ENCODE measurements at places on chromosomes 6 and 20. TPM values are rescaled to one million over a fixed set of nuclear protein-coding genes. Genes with fewer than 3 reads are reported as not detected.

Gene SPATS1
- total RNA-seq: not detected

GRCh38 chr6:106972500-106972899 lies 2.0 kb downstream of the CD24 start:
- no peaks in the 10 kb centered on the region for H3K36me3 ChIP-seq
- no peak overlapping the region for H3K4me3 ChIP-seq
- no peak for DNase-seq

DNA sequence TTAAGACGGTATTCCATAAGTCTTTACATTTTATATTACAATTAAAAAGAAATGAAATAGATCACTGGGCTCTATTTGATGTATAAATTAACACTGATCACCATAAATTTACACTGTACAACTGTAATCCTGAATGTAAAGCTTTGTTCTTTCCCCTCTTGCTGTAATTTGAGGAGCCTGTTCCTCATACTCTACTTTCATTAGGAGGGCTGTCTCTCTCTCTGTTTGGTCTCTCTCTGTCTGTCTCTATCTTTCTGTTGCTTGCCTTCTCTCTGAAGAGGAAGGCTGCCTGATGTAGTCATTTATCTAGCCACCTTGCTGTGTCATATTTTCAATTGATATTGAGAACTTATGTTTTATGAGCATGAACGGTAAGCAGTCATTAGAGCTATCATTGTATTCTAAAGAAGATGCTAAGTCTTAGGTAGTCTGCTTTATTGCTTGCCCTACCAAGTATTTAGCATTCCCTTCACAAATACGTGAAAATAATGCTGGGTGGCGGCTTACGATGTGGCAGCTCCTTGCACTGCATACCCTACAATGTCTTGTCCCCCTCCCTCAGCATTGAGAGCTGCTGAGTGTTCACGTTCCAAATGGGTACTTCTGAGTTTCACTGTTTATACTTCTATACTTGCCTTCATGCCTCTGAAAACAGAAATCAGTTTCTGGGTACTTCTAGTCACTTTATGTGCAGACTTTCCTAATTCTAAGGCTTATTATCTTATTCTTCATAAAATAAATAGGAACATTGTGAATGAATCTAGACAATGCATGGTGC lies 205.5 kb downstream of the NKAIN2 start:
- no peak overlapping the region for H3K27ac ChIP-seq
- no peaks in the 10 kb centered on the region for H3K36me3 ChIP-seq
- no peaks in the 10 kb centered on the region for H3K27me3 ChIP-seq

- no peak overlapping the region for H3K27ac ChIP-seq
- H3K4me3 ChIP-seq: peak overlapping the region; percentile 71
- no peak for DNase-seq
- no peaks in the 10 kb centered on the region for H3K27me3 ChIP-seq
These were observed 5.6 kb downstream of the ZMYND8 start for GRCh38 chr20:47350691-47351545.

Gene CNKSR3
- total RNA-seq: 1.3 TPM

Gene SLC39A7
- total RNA-seq: 55.6 TPM

- H3K36me3 ChIP-seq: no peaks in the 10 kb centered on the region
- H3K27me3 ChIP-seq: peaks cover 19% of the 10 kb centered on the region
- no peak overlapping the region for H3K4me3 ChIP-seq
These were observed 369.4 kb upstream of the CITED2 start for GRCh38 chr6:139743664-139744437.

GRCh38 chr6:164756142-164756541 lies 553.3 kb downstream of the C6orf118 start:
- no peak for DNase-seq
- no peaks in the 10 kb centered on the region for H3K36me3 ChIP-seq
- no peaks in the 10 kb centered on the region for H3K27me3 ChIP-seq
- H3K4me1 ChIP-seq: no peaks in the 10 kb centered on the region
- no peak overlapping the region for H3K4me3 ChIP-seq
- H3K27ac ChIP-seq: no peak overlapping the region

GRCh38 chr6:166423051-166423745 lies 40.5 kb upstream of the MPC1 start:
- no peak overlapping the region for H3K27ac ChIP-seq
- no peaks in the 10 kb centered on the region for H3K36me3 ChIP-seq
- DNase-seq: no peak
- H3K4me1 ChIP-seq: peaks cover 29% of the 10 kb centered on the region
- H3K27me3 ChIP-seq: no peaks in the 10 kb centered on the region

Gene C20orf141
- not detected for total RNA-seq

DNA sequence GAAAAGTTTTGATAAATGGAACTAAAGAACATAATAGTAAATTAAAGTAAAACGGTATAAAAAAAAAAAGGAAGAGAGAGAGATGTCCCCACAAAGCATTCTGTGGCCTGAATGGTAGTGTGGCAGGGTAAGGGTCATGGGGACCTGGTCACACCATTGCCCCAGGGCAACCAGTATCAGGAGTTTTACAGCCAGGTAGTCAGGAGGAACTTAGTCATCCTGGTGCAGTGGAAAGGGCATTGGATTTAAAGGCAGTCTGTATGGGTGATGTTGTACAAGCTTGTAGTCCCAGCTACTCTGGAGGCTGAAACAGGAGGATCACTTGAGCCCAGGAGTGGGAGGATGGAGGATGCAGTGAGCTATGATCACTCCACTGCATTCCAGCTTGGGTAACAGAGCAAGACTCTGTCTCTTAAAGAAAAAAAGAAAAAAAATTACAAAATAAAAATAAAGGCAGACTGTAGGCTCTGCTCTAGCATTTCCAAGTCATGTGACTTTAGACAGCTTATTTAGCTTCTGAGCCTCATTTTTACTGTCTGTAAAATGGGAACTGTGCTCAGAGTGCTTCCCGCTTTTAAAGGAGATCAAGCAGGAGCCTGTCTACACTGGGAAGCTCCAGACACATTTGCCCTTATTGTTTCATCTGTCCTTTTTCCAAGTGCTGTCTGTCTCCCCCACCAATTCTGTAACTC lies 112.8 kb upstream of the ARMC2 start:
- no peaks in the 10 kb centered on the region for H3K36me3 ChIP-seq
- H3K27ac ChIP-seq: no peak overlapping the region
- no peaks in the 10 kb centered on the region for H3K27me3 ChIP-seq
- H3K4me3 ChIP-seq: no peak overlapping the region

- DNase-seq: peak; percentile 16
- no peaks in the 10 kb centered on the region for H3K27me3 ChIP-seq
- peaks cover 4% of the 10 kb centered on the region for H3K36me3 ChIP-seq
- peak overlapping the region; percentile 2 for H3K4me3 ChIP-seq
- peak overlapping the region; percentile 2 for H3K27ac ChIP-seq
These were observed 28.2 kb upstream of the PLAGL1 start for GRCh38 chr6:144036064-144036834.

GRCh38 chr6:147881432-147881831 lies 372.9 kb downstream of the SAMD5 start:
- no peak for DNase-seq
- H3K36me3 ChIP-seq: no peaks in the 10 kb centered on the region
- no peaks in the 10 kb centered on the region for H3K4me1 ChIP-seq
- no peak overlapping the region for H3K4me3 ChIP-seq

DNA sequence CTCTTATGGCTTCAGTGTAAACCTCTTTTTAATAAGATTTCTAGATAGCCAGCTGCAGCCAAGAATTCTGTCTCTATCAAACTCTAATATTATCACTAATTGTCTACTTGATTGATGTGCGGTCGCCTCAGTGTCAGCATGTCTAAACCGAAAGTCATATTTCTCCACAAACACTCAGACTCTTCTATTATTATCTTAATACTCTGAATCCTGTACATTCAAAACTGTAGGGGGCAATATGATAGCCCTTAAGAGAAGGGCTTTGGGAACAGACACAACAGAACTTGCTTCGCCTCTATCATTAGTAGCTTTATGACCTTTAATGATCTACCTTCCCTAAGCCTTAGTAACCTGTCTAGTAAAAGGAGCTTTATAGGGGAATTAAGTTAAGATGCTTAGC lies 379.7 kb upstream of the PTCHD4 start:
- no peaks in the 10 kb centered on the region for H3K4me1 ChIP-seq
- H3K27ac ChIP-seq: no peak overlapping the region
- DNase-seq: no peak
- H3K4me3 ChIP-seq: no peak overlapping the region
- no peaks in the 10 kb centered on the region for H3K27me3 ChIP-seq

- H3K4me3 ChIP-seq: no peak overlapping the region
- no peaks in the 10 kb centered on the region for H3K4me1 ChIP-seq
- H3K27me3 ChIP-seq: no peaks in the 10 kb centered on the region
- no peak overlapping the region for H3K27ac ChIP-seq
- H3K36me3 ChIP-seq: no peaks in the 10 kb centered on the region
- DNase-seq: no peak
These were observed 195.1 kb upstream of the SGK1 start for GRCh38 chr6:134512981-134513391.

- DNase-seq: no peak
- H3K27me3 ChIP-seq: peaks cover 8% of the 10 kb centered on the region
- peaks cover 71% of the 10 kb centered on the region for H3K36me3 ChIP-seq
- H3K4me1 ChIP-seq: peaks cover 71% of the 10 kb centered on the region
- peak overlapping the region; percentile 88 for H3K27ac ChIP-seq
These were observed 3.7 kb downstream of the KCNK5 start for GRCh38 chr6:39225543-39225942.

DNA sequence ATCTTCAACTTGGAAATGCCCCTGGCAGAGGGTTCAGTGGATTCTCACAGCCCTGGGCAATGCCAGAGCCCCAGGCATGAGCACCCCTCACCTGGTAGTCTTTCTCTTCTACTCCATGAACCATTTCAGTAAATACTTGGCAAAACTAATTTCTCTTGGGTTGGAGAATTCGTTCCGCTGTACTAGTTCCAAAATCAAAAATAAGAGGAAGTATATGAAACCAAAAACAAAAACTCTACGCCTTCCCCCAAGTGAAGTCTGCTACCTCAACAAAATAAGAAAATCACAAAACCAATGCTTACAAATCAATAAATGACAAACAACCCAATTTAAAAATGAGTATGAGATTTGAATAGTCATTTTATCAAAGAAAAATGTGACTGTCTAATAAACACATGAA lies 12.6 kb downstream of the GFOD1 start:
- H3K27me3 ChIP-seq: peaks cover 4% of the 10 kb centered on the region
- no peak overlapping the region for H3K4me3 ChIP-seq
- DNase-seq: no peak
- peaks cover 36% of the 10 kb centered on the region for H3K36me3 ChIP-seq

DNA sequence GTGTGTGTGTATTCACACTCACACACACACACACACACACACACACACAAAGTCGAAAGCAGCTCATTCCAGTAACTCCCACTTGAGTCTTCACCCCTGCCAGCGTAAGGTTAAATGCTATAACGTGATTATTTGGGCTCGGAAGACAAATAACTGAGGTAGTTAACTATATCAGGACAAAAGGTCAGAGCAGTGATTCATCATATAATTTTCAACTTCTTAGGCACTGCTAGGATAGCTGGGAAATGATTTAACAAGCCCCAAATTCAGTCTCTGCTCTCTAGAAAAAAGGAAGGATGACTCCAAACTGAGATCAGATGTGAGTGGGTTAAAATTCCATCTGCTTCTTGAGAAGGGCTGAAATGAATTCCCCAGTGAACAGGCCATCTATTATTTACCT lies 30.7 kb downstream of the HDGFL1 start:
- H3K27me3 ChIP-seq: no peaks in the 10 kb centered on the region
- no peaks in the 10 kb centered on the region for H3K36me3 ChIP-seq
- DNase-seq: no peak
- no peak overlapping the region for H3K27ac ChIP-seq
- no peak overlapping the region for H3K4me3 ChIP-seq
